ENCODE measurements at places on chromosomes 4 and X.
A peak's percentile ranks its signal among the peaks of the same experiment; 100 is the strongest.

GRCh38 chr4:5026371-5026770 is 7.1 kb upstream of the CYTL1 start:
- no peak for DNase-seq

DNA sequence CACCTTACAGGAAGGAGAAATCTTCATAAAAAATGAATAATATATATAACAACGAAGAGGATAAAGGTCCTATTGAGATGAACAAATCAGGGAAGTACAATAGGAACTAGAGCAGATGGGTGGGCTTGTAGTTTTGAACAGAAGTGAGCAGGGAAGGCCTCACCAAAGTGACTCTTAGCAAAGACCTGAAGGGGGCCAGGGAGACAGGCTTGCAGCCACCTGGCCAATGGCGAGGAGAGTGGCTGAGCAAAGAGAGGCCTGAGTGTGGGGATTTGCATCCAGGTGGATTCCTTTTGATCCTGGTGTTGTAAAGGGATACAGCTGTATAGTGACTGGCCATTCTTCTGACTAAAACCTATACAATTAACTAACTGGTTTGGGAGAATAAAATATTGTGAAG is 354.1 kb downstream of the CAMK2D start:
- no peak for DNase-seq

- DNase-seq, result no peak
Observed at GRCh38 chr4:534576-535151, 35.7 kb downstream of the PIGG start.

- no peak for DNase-seq
Observed at GRCh38 chr4:26206339-26206738, 114.5 kb upstream of the RBPJ start.

DNA sequence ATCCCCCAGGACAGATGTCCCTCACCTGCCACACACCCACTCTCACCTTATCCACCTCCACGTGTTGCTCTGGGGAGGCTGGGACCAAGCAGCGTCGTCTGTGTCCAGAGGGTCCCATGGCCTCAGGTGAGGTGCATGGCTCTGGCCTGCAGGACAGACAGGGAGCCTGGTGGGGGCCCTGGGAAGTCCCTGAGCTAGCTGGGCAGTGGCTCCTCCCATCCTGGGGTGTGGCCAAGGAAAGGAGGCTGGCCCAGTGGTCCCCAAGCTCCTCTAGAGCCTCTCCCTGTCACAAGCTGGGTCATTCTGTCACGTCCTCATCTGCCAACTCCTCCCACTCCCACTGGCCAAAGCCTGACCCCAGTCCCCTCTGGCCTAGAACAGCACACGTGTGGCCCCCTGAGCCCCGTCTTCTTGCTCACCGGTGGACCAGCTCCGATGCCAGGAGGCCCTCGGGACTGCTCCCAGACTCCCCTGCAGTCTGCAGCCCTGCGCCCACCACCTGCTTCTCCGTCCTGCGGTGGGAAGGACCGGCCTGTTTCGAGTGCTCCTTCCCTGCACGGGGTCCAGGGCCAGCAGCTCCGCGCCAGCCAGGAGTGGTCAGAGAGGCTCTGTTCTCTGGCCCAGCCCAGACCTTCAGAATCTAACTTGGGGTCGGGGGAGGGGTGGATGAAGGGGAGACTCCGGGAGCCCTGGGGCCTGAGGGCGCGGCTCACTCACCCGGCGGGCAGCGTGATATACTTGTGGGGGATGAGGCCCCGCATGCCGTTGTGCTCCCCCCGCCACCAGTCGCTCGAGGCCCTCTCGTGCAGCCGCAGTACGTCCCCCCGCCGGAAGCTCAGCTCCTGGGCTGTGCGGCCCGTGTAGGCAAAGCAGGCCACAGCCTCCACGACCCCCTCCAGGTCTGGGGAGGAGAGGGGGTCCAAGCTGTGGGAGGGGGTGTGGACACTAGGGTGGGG is 4.8 kb downstream of the AVPR2 start:
- no peak for DNase-seq

- peak; percentile 73 for DNase-seq
Observed at GRCh38 chrX:17374619-17375366, at the start of gene NHS. NHS (plus strand) TSS chrX:17375200; CDS start chrX:17375758, 558 bp downstream.
